ENCODE measurements at places on chromosomes 4 and X.

DNA sequence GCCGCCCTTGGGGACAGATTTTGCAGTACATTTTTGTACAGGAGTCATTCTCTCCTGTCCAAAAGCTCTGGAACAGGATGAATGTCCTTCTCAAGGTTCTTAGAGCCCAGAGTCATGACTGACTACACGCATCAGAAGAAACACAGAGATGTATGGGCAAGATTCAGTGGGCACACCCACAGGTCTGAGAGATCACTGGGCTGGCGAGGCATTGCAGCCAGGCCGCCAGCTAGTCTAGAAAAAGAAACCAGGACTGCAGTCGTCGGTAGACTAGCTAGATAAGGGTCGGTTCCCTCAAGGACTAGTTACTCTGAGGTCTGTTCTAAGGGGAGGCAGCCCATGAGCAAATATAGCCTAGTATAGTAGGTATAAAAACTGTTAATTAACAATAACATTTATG lies 19.8 kb downstream of the GBA3 start:
- DNase-seq = no peak

DNA sequence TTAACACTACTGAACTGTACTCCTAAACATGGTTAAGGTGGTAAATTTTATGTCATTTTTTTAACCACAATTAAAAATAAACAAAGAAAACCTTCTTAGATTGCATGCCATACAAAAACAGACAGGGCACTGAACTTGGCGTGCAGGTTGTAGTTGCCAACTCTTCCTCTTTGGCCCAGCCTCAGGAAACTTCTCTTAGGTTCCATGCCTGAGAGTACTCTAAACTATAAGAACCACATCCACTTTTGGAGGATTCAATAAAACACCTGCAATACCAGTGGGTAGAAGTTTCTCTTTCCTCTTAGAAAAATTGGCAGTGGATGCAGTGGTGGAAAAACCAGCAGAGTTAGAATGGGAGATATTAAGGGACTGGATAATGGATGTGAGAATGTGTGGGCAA lies 103.4 kb downstream of the LUZP4 start:
- DNase-seq = no peak

- no peak for DNase-seq
These were observed 113.6 kb upstream of the EMCN start for GRCh38 chr4:100631281-100631968.

GRCh38 chrX:97743014-97743413 lies 859.3 kb downstream of the RPA4 start:
- DNase-seq = no peak

DNA sequence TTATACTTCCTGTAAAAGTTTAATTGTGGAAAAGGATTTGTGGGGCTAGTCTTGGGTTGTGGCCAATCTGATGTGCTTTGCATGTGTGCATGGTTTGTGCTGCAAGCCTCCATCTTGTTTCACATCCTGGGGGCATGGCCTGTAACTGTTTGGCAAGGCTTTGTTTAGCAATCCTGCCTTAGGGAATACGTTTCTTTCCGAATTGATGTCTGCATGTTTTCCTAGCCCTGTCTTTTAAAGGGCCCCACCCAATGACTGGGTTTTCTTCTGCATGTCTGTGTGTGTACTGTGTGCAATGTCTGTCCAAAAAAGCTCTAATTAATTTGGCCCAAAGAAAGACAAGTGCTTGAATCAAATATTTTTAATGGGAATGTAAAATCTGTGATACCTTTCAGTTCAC lies 74.6 kb upstream of the MID1IP1 start:
- no peak for DNase-seq

DNA sequence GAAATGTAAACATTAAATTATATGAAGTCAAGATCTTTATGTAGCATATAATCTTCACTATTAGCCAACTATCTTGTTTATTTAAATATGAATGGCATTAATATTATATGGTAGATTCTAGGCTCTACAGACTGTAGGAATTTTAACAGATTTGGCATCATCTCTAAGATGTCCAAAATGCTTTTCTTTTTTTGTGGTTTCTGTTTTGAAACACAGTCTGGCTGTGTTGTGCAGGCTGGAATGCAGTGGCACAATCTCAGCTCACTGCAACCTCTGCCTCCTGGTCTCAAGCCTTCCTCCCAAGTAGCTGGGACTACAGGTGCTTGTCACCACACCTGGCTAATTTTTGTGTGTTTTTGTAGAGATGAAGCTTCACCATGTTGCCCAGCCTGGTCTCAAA lies 76.2 kb downstream of the ELOVL6 start:
- no peak for DNase-seq

GRCh38 chrX:19544693-19545305 lies 29.5 kb upstream of the MAP3K15 start:
- no peak for DNase-seq

DNA sequence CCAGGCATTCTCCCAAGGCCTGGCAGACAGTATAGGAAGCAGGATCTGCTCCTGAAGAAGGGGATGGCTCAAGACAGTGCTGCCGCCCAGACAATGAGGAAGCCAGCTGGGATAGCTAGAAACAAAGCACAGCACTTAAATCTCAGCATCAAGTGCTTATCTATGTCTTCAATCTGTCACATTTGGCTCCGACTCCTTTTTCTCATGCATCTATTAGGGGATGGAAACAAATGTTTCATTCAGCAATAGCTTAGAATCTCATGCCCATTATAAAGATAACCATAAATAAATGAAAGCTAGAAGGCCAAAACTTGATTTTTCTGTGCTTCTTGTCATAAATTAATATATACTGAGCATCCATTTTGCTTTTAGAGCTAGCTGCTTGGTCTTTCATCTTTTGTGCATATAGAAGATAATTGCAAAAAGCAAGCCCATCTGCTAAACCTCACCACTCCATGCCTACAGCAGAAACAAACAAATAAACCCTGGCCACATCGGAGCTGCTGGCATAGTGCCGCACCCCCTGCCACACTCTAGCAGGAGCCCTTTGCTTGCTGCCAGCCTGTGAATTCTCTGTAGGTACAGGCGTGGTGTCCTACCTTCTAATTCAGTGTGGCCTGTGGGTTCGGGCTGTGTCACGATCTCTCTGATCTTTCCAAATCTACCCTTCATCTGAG lies 75.9 kb downstream of the AASDH start:
- DNase-seq = no peak

GRCh38 chrX:66162331-66162822 lies 1.7 kb upstream of the HEPH start:
- DNase-seq = no peak

DNA sequence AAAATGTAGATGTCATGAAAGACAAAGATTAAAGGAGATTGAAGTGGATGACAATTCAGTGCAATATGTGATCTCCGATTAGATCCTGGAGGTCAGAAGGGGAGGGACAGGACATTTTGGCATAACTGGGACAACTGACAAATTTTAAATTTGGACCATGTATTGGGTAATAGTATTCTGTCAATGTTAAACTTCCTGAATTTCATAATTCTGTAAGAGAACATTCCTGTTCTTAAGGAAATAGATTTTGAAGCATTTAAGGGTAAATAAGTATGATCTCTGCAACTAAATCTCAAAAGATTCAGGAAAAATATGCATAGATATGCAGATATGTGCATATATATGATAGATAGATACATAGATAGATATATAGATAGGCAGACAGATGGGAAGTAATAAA lies 11.0 kb downstream of the ODAPH start:
- no peak for DNase-seq
